ENCODE measurements at places on chromosomes 1 and 21.

DNA sequence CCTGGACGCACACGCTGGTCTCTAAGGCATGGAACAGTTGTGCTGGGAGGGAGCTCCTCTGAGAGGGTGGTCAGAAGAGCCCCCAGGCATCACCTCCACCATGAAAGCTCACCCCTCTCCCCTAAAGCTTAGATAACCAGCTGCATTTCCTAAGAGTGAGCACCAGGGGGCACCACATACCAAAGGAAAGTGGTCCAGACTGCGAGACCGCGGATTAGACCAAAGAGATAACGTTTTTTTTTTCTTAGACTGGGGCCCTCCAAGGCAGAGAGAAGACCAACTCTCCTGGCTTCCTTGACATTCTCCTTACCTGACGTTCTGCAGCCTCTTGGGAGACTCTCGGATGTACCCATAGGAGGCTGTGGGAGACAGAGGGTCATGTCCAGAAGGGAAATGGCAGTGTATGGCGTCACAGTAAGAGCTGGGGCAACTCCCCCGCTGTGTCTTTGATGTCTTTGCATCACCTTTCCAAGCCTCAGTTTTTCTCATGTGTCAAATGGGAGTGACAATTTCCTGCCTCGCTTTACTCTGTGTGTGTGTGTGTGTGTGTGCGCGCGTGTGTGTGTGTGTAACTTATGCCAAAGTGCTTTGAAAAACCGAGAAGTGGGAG is 12.3 kb upstream of the IFNLR1 start:
- DNase-seq: peak; percentile 70

- DNase-seq: no peak
These were observed 25.5 kb upstream of the F13B start for GRCh38 chr1:197092491-197093023.

DNA sequence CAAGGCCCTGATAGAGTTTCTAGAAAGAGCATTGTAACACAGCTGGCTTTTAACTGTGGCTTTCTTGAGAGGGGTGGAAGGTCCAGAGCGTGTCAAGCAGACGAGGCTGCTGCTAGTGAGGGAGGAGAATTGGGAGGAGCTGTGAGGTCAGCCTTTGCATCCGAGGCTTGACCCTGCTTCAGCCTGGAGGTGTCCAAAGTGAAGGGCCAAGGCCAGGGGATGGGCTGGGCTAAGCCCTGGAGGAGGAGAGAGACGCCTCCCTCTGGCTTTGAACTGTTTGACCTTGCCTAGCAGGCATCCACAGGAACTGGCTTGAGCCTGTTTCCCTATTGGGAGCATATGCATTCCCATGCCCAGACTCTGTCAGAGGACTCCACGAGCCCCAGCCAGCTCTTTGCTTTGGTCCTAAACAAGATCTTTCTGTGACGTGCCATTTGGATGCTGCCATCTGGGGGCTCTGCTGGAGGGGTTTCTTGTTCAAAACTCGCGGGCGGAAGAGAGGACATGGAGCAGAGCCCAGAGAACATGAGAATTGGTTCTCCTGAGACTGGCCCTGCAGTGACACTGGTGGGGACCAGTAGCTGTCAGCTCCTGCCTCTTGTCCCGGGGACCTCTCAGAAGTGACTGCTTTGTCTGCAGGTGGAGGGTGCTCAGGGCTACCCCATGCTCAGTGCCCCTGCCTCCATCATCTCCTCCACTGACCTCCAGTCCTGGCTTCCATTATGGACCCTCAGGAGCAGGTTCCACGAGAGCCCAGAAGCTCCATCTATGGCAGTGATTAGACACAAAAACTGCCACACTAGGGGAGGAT is 5.5 kb downstream of the ACTRT2 start:
- no peak for DNase-seq

DNA sequence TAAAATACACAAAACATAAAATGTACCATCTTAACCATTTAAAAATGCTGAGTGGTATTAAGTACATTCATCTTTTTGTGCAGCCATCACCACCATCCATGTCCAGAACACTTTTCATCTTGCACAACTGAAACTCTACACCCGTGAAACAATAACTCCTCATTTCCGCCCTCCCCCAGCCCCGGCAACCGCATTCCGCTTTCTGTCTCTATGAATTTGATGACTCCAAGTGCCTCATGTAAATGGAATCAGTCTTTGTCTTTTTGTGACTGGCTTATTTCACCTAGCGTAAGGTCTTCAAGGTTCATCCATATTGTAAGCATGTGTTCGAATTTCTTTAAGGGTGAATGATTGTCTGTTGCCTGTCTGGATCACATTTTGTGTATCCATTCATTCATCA is 37.2 kb downstream of the SCCPDH start:
- no peak for DNase-seq

DNA sequence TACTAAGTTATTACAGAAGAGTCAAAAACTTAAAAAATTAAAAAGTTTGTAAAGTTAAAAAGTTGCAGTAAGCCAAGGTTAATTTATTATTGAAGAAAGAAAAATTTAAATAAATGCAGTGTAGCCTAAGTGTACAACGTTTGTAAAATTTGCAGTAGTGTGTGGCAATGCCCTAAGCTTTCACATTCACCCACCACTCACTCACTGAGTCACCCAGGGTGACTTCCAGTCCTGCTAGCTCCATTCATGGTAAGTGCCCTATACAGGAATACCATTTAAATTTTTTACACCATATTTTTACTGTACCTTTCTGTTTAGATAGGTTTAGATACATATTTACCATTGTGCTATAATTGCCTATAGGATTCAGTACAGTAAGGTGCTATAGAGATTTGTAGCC is 88.6 kb downstream of the CTH start:
- no peak for DNase-seq

DNA sequence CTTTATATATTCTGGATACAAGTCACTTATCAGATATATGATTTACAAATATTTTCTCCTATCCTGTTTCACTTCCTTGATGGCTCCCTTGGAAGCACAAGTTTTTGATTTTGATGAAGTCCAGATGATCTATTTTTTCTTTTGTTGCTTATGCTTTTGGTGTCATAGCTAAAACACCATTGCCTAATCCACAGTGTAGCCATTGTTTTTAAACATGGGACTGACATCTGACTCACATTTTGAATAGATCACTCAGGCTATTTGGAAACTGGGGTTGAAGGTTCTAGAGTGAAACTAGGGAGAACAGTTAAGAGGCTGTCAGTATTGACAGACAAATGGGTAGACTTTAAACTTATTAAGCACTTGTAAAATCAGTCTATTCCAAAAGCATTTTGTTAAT is 16.6 kb downstream of the AK4 start:
- DNase-seq: no peak

- no peak for DNase-seq
These were observed 38.5 kb upstream of the TRAPPC10 start for GRCh38 chr21:43973634-43973955.

DNA sequence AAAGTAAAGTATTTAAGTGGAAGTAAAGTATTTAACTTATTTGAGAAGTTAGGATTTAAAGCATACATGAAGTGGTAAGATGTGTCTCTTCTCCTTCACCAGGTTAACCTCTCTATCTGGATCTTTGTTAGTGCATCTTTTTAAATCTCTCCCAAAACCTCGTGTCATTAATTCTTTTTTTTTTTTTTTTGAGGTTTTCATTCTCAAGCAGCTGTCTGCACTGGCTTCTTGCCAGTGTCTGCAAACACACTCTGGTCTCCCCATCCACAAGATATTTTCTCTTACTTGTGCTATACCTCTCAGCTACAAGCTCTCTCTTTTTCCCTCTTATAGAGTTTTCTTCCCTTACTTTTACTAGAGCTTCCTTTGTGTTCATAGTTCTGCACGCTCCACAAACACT is 49.0 kb downstream of the CLDN17 start:
- no peak for DNase-seq

DNA sequence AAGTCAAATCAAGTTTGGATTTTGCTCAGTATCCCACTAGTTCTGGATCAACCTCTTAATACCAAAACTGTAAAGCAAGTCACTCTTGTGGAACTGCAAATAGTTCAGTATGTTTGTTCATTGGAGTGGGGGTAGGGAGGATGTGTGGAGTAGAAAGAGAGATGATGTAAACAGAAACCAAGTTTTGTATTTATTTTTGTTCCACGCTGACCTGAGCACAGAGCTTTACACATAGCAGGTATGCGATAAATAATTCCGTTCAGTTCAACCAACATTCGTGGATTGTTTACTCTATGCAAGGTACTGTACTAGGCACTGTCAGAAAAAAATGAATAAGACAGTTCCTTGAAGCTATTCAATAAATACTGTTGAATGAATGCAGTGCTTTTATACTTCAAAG is 4.5 kb upstream of the ZNF644 start:
- DNase-seq: no peak

DNA sequence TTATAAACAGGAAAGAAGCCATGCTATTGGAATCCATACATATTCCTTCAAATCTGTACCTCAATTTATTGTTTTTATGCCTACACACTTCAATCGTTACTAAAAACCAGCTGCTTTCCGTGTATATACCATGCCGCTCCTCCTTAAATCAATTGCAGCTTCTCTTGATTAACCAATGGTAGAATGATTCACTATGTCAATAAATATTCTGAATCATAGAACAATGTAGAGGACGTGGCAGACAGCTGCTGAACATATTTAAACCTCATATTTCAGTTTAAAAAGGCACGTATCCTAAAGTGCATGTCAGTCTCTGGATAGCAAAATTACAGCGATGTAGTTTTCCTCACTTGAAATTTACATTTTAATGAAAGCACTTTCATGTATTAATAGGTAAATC is 100.4 kb downstream of the MRPL39 start:
- DNase-seq: no peak

DNA sequence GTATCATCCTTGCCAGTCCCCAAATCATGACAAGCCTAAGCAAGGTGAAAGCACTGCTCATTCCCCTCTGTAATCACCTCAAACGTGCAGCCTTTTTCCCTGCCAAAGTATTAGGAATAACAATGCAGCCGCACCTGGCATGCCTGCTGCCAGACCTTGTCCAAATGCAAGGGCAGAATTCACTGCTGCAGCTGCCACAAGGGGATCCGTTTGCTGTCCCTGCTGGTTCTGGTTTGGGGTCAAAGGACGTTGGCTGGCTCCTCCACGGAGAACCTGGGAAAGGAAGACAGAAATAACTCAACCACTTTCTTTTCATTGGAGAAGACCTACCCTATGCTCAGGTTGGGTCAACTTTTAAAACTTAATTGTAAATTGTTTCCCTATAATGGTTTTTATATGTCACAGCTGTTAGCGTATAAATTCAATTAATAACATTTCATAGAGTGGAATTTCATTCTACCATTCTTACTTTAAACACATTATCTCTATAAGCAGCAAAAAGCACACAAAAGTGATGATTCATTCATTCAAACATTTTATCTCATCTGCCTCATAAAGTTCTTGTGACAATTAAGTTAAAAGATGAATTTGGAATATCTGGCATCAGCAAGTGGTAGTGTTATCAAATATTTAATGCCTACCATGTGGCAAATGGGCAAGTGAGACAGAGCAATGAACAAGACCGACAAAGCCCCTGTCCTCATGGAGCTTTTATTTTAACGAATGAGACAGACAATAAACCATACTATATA is 59.8 kb upstream of the SDC3 start:
- DNase-seq: no peak

DNA sequence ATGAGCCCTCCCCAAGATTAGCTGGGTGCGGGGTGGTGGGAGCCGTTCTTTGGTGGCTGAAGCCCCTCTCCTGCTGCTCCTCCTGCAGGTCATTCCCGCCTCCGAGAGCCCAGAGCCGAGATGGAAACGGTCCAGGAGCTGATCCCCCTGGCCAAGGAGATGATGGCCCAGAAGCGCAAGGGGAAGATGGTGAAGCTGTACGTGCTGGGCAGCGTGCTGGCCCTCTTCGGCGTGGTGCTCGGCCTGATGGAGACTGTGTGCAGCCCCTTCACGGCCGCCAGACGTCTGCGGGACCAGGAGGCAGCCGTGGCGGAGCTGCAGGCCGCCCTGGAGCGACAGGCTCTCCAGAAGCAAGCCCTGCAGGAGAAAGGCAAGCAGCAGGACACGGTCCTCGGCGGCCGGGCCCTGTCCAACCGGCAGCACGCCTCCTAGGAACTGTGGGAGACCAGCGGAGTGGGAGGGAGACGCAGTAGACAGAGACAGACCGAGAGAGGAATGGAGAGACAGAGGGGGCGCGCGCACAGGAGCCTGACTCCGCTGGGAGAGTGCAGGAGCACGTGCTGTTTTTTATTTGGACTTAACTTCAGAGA is 448 bp downstream of the G0S2 start:
- DNase-seq: no peak

DNA sequence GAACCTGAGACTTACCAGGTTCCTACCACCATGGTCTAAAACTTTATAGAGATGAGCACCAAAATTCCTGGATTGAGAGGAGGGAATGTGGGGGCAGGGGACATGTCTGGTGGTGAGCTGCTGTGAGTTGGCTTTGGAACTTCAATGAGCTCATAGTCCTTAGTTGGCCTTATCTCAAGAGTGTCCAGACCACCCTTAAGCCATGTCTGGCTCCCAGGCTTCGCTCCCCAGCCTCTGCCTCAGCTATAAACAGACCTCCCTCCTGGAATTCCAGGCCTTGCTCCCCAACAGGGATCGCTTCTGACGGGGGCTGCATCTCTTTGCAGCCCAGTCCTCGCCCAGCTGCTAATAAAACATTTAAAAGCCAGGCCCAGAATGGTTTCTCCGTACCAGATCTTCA is 19.5 kb downstream of the ATF3 start:
- no peak for DNase-seq

Data from activated CD4-positive, alpha-beta T cell treated with anti-CD3 and anti-CD28 coated beads for 24 hours (primary cell).